ENCODE measurements at places on chromosomes 3 and 15.

DNA sequence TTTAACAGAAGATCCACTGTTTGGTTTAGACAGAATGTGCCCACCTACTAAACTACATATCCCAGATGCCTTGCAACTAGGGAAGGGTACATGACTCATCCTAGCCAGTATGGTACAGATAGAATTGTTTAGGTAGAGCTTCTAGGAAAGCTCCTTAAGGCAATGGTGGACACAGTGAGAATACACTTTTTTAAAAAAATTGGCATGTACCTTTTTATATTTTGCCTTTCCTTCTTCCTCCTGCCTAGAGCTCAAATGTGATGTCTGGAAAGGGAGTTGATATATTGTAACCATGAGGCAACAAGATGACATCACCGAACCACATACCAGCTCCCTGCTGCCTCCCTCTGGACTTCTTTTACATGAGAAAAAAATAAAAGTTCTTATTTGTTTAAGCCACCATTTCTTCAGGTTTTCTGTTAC lies 14.4 kb upstream of the C3orf80 start:
- DNase-seq: no peak

DNA sequence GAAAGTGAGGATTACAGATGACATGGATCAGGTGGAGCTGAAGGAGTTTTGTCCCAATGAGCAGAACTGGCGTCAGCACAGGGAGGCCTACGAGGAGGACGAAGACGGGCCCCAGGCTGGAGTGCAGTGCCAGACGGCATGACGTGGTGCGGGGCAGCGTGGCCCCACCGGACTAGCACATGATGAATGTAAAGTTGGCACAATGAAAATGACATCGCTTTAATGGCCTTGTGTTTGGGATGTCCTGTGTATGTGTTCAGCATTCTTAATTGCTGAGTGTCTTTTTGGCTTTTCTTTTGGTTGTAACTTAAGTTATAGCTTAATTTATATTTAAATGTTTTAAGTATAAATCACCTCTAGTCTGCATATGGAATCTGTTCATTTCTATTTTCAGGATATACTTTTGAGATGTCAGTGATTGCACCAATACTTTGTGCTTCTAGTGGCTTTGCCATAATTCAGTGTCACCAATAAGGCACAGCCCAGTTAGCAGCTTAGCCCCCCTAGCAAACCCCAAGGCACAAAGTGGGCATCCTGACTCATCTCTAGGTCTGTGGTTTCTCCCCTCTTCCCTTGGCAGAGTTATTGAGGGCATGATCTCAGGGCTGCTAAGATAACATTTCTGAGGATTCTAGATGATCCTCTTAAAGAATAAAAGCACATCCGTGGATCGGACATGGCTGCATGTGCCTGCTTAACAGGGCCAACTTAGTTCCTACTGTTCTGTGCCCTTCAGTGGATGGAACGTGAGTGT lies 16.1 kb downstream of the DNAJA4 start:
- no peak for DNase-seq

DNA sequence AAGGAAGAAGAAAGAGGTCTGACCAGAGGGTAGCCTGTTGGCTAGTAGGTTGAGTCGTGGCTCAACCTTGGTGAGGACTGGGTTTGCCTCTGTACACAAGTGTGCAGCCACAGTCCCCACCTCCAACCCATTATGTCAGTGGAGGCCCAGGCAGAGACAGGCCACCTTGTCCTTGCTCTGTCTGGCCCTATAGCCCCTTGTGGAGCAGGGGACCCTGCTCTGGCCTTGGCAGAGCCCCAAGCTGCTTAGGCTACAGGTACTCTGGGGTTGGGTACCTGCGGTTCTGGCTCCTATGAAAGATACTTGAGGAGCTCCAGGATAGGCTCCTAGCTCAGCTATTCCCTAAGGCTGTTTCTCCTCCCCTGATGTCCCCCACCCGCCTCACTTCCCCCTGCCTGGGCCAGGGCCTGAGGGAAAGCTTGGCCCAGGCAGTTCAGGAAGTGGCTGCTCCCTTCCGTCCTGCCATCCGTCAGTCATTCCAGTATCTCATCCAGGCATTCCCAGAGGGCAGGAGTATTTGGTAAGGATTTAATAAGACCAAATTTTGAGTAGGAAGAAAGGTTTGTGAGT lies 44.0 kb downstream of the FGD5 start:
- no peak for DNase-seq

GRCh38 chr3:16024548-16024947 lies 149.9 kb upstream of the GALNT15 start:
- DNase-seq: no peak

GRCh38 chr3:105806359-105806758 lies 62.5 kb downstream of the CBLB start:
- DNase-seq: no peak

- DNase-seq: no peak
Observed at GRCh38 chr15:82159922-82160321, 102.6 kb downstream of the EFL1 start.

DNA sequence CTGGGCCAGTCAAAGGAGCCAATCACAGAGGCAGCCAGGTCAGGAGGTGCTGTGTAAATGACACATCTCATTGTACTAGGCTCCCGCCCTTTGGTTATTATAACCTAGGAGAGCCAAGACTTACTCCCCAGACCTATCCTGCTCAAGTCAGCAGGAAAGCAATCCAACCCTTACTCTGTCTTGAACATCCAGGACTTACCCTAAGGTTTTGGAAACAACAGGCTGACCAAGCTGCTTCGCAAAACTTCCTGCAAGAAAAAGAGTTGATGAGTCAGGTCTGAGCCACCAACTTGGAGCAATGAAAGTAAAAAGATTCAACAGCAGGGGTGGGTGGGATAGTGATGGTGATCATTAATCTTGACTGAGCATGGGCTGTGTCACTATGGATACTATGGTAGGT lies 144.4 kb downstream of the MYLK start:
- DNase-seq: no peak

DNA sequence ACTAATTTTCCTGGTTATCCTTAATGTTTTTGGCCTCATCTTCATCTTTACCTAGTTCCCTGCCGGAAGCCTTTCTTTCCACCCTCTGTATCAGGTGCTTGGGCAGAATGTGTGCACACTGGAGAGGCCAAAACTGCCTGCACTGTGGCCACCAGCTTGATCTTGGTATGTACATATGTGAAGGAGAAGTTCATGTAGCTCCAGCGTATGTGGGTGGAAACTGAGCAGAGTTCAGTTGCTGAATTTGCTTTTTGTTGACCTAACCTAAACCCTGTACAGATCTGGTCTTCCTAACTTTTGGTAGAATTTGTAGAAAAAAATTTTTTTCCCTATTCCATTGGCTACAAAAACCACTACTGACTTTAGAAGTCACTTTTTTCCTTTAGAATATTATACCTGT lies 65.9 kb upstream of the IGSF10 start:
- DNase-seq: no peak

DNA sequence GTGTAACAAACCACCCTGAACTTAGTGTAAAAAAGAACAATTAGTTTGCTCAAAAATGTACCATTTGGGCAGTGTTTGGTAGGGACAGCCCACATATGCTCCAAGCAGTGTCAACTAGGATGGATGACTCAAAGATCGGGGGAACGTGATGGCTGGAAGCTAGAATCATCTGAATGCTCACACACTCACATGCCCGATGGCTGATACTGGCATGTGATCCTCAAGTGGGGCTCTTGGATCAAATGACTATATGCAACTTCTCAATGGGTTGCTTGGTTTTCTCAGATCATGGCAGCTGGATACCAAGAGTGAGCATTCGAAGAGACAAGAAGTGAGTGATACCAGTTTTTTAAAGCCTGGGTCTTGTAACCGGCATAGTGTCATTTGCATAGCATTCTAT lies 335.9 kb upstream of the KCNMB2 start:
- DNase-seq: no peak

GRCh38 chr3:52670621-52671521 lies 14.8 kb downstream of the PBRM1 start:
- DNase-seq: no peak

GRCh38 chr3:101203411-101203810 lies 117.0 kb downstream of the IMPG2 start:
- no peak for DNase-seq

GRCh38 chr15:96066126-96066525 lies 264.4 kb upstream of the NR2F2 start:
- DNase-seq: no peak

GRCh38 chr15:70605606-70606410 lies 157.6 kb downstream of the UACA start:
- no peak for DNase-seq

- no peak for DNase-seq
Observed at GRCh38 chr3:36193448-36193847, 186.9 kb upstream of the STAC start.

GRCh38 chr3:127800508-127800907 lies 21.8 kb downstream of the MGLL start:
- no peak for DNase-seq

- DNase-seq: no peak
Observed at GRCh38 chr3:138470687-138471086, 36.3 kb downstream of the ESYT3 start.

- DNase-seq: peak; percentile 82
Observed at GRCh38 chr3:142930463-142930862, 33.0 kb downstream of the PAQR9 start.

GRCh38 chr3:17811646-17812045 lies 69.2 kb upstream of the TBC1D5 start:
- DNase-seq: no peak

GRCh38 chr3:188830893-188831292 lies 340.9 kb upstream of the TPRG1 start:
- DNase-seq: no peak

DNA sequence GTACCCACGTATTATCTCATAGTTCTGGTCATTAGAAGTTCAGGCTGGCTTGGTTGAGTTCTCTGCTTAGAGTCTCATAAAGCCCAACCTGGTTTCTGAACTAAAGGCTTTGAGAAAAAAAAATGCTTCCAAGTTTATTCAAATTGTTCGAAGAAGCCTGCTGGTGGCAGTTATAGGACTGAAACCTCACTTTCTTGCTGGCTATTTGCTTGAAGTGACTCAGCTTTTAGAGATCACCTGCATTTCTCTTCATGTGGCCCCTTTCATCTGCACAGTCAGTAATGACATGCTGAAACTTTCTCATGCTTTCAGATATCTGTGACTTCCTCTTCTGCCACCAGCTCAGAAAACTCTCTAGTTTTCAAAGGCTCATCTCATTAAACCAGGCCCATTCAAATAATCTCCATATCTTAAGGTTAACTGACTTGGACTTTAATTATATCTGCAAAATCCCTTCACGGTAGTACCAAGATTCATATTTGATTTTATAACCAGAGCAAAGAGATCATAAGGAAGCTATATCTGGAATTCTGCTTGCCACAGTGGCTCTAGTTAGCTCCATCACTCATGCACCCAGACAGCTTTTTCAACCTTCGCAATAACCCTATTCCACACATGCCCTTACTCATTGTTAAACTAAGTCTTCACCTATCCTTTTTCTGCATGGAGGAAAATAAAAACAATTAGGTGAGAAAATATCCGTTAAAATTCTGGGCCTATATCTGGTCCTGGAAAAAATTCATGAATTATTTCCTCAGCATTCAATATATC lies 433.8 kb upstream of the CBLB start:
- DNase-seq: no peak

DNA sequence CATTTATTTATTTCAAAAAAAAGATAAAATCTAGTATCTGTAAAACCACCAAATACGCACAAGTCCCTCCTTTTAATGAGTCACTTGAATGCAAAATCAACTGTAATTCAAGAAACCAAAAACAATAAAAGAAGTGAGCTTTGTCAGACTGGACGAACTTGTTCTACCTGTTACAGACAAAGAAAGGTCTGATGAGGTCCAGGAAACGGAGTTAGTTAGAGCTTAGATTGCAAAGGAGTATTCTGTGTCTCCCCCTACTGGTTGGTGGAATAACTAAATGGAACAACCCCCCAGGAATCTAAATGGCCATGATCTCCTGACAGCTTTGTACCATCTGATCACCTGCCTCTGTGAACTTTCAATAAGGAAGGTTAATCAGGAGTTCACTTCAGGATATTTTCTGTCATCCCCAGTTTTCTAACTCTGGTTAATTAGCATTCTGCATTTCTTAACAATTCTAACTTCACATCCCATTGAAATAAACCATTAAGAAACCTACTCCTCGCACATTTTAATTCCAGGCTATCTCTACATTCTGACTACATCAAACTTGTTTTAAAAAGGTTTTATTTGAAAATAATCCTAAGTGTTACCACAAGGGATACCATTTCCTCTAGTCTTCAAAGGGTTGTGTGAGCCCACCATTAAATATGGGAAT lies 333.0 kb upstream of the SATB1 start:
- DNase-seq: peak; percentile 94

GRCh38 chr3:192953926-192954325 lies 36.3 kb upstream of the MB21D2 start:
- DNase-seq: no peak

GRCh38 chr3:150419959-150420358 lies 11.9 kb downstream of the TSC22D2 start:
- DNase-seq: no peak

Measured in NCI-H526 treated with DMSO at 0.1 percent for 48 hours (cell line).